Stimulated activated CD8-positive, alpha-beta memory T cell treated with anti-CD3 and anti-CD28 coated beads, Interleukin-4, amount 100 ng/mL, for 1 hour (primary cell): ENCODE measurements at places on chromosomes 1 and 21.

DNA sequence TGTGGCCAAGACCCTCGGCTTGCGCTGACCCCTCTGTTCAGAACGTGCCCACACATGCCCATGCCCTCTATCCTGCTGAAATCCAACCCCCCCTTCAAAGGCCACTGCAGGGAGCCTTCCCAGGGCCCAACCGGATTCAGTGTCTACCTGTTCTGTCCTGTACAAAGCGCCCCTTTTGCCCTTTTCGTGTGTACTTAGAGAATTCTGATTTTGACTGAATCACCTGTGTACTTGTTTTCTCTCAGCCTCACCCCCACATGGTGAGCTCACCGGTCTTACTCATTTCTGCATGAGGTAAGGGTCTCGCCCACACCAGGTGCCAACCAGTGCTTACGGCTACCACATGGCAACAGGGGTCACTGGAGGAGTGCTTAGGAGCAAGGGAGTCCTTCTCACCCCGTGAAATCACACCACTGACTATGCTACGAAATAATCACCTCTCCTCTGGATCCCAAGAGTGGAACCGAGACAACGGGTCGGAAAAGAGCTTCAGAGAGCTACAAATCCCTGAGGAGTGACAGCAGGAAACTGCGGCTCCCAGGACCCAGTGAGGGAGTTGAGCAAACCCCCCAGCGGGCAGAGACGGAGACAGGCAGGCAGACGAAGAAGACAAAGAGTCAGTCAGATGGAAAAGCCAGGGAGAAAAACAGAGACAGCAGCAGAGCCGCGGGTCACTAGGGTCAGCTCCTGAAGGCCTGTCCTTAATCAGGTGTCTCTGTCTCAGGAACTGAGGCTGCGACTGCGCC is 2.1 kb upstream of the S100A2 start:
- DNase-seq = no peak

DNA sequence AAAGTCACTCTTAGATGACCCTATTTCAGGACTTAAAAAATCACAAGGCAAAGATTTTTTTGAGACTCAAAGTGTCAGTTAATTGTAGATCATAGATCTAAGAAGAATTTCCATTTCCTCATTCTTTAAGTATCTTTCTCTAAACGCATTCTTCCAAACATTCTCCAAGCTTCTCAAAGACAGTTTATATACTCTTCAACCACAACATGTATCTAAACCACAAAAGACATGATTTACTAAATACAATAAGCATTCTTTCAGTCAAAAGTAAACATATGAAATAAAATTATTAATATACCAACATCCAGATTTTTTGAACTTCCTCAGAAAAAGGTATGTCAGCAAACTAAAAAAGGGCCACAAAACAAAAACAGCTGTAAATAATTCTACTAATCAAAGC is 24.4 kb downstream of the RC3H1 start:
- DNase-seq = no peak

DNA sequence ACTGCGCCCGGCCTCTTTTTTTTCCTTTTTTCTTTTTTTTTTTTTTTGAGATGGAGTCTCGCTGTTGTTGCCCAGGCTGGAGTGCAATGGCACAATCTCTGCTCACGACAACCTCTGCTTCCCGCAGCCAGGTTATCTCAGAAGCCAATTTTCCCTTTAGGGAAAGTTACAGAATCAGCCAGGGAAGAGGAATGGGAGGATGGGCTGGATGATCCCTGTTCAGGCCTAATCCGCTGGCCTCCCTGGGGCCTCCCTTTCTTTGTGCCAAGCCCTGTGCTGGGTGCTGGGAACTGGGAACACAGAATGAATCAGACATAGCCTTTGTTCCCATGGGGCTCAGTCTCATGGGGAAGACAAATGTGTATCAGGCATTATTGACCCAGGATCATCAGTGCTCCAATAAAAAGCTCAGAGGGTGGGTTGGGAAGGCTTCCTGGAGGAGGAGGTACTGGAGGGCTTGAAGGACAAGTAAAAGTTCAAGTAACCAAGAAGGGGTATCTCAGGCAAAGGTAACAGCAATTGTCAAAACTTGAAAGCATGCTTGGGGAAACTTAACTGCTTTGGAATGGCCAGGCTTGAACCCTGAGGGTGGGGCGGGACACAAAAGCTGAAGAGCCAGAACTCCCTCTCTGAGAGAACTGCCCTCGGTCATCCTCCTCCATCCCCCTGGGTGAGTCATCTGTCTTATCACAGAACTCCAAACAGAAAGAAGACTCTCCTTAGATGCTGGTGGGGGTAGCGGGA is 14.3 kb downstream of the ECHDC2 start:
- no peak for DNase-seq

- no peak for DNase-seq
Measured at GRCh38 chr1:14261395-14261794, 337.1 kb upstream of the KAZN start.

GRCh38 chr1:180150982-180151381 is 3.7 kb upstream of the QSOX1 start:
- no peak for DNase-seq

GRCh38 chr1:200488375-200489165 is 78.7 kb upstream of the ZNF281 start:
- no peak for DNase-seq

DNA sequence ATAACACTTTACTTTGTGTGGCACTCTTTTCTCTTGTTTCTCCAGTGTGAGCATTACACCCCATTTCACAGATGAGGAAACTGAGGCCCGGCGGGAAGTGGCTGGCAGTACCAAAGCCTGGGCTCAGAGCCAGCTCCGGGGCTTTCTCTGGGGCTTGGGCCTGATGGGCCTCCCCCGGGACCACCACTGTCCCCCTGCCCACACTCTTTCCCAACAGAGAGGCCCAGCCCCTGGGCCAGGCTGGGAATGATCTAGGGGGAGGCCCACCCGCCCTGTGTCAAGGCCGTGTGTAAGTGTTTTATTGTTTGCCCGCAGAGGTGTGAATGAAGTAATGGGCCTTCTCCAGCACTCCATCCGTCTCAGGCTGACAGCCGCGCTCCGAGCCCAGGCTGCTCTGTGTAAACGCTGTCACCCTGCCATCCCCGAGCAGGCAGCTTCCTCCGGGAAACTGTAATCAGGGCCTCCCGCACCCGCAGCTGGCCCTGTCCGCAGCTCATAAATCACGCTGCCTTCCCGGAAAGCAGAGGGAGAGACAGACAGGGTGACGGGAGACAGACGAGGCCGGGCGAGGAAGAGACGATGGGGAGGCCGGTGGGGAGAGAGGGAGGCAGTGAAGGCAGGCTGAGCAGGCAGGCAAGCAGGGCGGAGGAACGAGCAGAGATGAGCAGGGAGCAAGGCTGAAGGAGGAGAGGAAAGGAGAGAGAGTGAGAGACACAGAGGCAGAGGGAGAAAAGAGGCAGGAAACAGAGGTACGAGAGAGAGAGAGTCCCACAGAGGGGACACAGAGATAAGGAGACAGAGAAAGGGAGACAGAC is 109.7 kb upstream of the ZBTB40 start:
- no peak for DNase-seq

DNA sequence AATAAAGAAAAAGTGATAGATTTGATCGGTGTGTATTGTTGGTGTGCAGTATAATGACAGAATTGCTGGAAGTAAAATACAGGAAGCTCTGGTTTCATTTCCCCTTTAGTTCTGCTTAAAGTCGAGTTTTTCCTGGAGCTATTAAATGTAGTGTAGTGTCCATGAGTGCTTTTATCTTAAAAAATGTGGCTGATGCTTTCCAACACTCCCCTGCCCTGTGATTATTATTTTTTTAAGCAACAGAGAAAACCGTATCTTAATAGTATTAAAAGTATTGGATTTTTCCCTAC is 1.1 kb downstream of the LGALS8 start:
- DNase-seq = no peak

GRCh38 chr1:204574016-204574864 is 58.0 kb downstream of the MDM4 start:
- no peak for DNase-seq

- no peak for DNase-seq
Measured at GRCh38 chr21:41813226-41813625, 46.4 kb upstream of the RIPK4 start.

GRCh38 chr21:16081304-16081703 is 351.5 kb downstream of the USP25 start:
- no peak for DNase-seq

DNA sequence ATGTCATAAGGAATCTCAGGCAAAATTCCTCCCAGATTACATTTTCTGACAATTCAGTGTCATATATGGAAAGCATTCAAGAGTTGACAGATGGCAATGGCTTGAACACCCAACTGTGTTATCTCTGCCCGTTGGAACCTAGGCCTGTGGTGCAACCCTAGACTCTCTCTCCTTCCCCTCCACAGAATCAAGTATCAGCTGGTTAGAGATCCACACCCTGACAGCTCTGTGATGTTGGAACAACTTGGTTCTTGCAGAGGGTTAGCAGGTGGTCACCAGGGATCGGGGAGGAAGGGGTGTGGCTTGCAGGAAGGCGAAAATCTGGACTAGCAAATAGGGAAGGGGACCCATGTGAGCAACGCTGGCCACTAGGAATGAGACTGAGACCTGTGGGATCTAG is 26.3 kb downstream of the PCSK9 start:
- no peak for DNase-seq

- DNase-seq = no peak
Measured at GRCh38 chr1:206559672-206559995, 52.3 kb downstream of the RASSF5 start.

DNA sequence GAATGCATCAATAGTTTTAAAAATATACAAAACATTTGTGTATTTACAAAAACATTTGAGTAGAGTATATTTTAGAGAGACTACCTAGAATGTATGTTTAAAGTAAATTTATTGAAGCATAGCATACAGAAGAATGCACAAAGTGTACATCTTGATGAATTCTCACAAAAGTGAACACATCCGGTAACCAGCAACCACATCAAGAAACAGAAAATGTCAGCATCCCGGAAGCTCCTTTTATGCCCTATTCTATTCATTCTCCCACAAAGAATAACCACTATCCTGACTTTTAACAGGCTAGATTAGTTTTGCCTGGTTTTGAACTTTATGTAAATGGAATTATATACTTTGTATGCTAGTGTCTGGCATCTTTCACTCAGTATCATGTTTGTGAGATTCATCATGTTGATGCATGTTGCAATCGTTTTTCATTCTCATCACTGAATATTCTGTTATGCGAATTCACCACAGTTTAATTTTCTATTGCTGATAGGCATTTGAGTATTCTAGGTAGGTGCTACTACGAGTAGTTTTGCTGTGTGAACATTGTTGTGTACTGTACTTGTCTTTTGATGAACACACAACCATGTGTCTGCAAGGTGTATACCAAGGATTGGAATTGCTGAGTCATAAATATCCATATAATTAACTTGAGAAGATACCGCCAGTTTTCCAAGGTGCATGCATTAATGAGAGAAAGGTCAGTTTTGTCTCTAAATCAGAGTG is 75.4 kb downstream of the CACHD1 start:
- DNase-seq = no peak

DNA sequence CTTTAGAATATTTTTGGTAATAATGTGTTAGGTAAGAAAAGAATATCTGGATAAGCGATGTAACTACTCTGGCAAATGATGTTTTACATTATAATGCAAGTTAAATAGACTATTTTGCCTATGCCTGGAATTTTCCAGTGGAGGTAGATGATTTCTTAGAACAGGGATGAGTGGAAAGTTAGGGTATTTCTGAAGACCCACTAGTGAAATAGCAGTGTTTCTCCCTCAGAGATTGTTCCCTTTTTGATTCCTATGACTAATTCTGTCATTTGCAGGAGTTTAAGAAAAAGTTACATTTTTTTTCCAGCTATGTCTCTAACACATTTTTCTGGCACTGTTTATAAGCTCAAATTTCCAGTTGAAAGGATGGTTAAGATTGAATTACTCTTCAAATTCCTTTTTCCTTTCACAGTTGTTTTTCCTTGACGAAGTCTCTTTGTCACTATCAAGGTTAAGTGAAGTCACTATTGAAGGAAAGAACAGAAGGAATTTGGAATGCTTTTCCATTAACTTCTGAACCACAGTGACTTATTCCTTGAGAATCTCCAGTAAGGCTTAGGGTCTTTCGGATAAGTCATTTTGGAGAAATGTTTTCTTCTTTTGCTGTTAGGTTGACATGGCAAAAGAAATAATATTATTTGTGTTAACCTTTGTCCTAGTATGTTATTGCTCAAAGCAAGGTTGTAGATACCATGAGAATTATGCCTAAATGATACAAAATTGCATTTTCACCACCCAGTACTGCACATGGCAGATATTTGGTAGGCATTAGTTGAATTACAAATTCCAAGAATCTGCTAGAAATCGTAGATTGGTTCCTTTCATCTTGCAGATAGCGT is 42.9 kb upstream of the ZNF326 start:
- DNase-seq = no peak

DNA sequence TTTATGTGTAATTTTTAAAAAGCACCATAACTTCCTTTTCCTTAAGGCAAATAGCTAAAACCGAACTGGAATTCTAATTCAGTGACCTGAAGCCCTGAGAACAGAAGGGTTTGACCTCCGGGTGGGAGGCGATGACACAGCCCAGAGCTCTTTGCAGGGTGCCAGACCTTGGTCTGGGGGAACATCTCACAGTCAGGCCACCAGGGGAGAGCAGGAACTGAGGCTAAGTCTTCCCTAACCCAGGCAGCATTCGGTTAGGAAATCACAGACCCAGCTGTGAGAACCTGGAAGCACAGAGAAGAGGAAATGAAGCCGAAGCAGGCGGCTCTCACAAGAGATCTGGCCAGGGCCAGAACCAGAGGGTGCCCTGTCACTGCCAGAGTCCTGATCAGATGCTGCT is 444.8 kb downstream of the TTLL7 start:
- no peak for DNase-seq

DNA sequence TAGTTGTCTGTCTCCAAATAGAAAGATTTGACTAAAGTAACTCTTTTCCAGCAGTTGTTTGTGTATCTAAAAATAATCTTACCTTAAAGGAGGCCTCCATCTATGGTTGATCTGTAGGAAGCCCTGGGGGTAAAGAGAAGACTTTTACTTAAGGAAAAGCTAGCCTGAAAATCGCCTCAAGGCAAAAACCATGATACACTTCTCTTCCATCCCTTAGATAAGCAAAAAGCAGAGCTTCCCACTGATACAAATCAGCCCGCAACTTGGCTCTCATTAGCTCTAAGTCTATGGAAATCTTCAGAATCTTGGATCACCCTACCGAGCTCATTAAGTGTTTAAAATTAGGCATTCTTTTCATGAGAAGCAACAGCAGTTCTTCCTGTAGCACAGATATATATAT is 576.9 kb upstream of the PTBP2 start:
- DNase-seq = no peak

DNA sequence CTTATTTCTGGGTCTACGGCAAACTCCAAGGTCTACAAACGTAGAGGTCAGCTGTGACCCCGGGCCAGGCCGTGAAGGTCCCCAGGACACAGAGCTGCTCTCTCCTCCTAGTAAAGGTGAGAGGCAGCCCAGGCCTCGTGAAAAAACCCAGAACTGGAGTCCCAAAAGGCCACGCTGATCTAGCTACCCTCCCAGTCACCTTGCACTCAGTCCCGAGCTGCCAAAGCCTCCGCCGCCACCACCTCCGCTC is 125 bp downstream of the ATP5PF start:
- no peak for DNase-seq

- DNase-seq = no peak
Measured at GRCh38 chr1:51570063-51570710, 46.7 kb upstream of the OSBPL9 start.

- DNase-seq = no peak
Measured at GRCh38 chr21:28482657-28483056, 510.0 kb downstream of the LTN1 start.

GRCh38 chr21:38365521-38365920 is 108.7 kb downstream of the KCNJ15 start:
- no peak for DNase-seq
